Activated naive CD4-positive, alpha-beta T cell (primary cell): ENCODE measurements at places on chromosomes 2 and 18.

DNA sequence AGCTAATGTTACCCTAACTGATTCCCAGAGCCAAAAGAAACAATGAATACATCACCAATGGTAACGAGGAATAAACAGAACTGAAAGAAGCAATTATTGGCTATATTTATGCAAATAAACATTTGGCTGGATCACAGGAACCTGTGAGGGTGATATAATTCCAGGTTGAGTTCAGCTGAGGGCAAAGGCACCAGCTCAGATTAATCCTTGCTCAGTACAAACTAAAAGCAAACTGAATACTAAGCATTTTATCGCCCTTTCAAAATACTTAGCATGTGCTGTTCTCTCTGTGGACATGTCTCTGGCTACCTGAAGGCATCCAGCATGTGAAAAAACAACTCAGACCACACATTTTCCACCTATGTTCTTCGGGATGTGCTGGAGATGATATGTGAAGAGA is 791.7 kb downstream of the METTL4 start:
- DNase-seq, result no peak

DNA sequence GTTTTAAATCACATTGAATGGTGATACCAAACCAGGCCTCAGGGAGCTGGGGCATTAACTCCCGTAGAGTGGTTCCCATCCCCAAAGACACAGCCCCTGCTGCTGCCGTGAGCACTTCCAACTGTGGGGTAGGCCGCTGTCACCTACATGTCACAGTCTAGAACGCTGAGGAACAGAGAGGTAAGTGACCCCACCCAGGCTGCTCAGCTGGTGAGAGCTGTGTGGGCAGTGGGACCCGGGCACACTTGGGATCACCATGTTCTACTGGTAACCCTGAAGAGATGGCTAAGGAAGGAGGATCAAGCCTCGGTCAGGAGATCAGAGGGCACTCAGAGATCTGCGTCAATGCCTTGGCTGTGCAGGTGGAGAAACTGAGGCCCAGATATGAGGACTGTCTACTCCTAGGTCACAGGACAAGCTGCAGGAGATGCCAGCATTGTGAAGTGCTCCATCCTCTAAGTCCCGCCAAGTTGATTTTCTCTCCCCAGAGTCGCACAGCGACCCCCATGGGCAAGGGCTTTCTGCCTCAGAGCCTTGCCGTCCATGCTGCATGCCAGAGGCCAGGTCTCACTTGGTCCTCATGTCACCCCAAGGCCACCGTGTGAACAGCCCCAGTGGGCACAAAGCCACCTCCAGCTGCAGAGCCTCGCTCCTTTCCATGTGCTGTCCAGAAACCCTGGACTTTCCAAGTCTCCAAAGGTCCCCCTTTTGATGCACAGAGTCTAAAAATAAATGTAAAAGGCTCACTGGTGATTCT is 144.2 kb upstream of the OTOS start:
- no peak for DNase-seq

GRCh38 chr2:58133395-58133794 is 86.8 kb downstream of the VRK2 start:
- DNase-seq, result no peak

DNA sequence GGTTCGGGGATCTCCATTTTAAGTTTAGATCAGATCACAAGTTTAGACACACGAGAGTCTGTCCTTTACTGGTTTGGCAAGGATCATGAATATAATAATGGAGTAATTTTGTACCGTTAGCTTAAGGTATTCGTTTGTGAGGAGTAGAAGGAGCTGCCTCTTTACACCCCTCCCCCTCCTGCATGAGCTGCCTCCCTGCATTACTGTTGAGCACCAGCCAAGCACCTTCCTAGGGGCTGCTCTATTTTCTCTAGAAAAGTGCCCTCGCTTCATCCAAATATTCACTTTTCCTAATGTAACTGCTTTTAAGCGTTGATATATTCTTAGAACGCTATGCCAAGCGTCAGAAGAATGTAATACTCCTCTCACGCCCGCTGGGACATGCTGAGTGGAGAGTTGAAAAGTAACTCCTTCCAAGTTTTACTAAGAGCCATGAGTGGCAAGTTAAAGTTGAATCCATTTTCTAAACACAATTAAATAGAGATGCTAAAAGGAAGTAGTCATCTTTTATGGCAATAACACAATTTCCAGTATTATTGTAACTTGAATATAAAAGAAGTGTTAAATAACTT is 25.4 kb upstream of the SCN7A start:
- DNase-seq, result no peak

- no peak for DNase-seq
Measured at GRCh38 chr2:188797371-188797770, 176.8 kb upstream of the COL3A1 start.

GRCh38 chr18:72863754-72864153 is 4.0 kb downstream of the NETO1 start:
- DNase-seq, result no peak

DNA sequence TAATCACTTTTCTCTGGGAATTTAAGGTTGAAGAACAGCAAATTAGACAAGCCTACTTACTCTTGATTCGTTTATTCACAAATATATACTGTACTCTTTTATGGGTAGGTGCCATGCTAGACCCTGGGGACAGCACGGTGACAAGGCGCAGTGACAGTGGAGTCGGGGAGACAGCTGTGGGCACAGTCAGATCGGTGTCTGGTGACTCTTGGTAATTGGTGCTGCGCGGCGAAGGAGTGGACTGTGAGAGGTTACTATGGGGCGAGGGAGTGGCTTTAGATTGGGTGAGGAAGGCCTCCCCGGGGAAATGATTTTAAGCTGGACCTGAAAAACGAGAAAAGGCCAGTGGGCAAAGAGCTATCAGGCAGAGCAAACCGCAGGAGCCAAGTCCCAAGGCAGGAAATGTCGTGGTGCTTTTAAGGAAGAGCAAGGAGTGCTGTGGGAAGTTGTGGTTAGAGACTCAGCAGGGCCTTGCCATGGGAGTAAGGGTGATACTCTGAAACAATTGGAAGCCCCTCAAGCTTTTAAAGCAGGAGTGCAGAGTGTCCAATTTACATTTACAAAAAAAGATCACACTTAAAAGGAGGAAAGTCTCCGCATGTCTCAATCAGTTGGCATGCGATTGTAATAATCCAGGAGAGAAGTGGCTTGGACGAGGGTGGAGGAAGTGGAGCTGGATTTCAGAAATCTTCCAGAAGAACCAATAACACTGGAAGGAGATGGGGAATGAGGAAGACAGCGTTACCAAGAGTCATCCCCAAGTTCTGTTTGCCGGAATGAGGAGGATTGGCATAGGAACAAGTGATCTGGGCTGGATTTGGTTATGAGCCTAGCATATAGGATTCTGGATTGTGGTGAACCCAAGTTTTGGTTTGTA is 36.1 kb upstream of the TXNDC2 start:
- no peak for DNase-seq

- DNase-seq, result no peak
Measured at GRCh38 chr18:57337890-57338289, 14.5 kb upstream of the ST8SIA3 start.

- DNase-seq, result no peak
Measured at GRCh38 chr2:142134911-142135310, 4.1 kb upstream of the LRP1B start.

DNA sequence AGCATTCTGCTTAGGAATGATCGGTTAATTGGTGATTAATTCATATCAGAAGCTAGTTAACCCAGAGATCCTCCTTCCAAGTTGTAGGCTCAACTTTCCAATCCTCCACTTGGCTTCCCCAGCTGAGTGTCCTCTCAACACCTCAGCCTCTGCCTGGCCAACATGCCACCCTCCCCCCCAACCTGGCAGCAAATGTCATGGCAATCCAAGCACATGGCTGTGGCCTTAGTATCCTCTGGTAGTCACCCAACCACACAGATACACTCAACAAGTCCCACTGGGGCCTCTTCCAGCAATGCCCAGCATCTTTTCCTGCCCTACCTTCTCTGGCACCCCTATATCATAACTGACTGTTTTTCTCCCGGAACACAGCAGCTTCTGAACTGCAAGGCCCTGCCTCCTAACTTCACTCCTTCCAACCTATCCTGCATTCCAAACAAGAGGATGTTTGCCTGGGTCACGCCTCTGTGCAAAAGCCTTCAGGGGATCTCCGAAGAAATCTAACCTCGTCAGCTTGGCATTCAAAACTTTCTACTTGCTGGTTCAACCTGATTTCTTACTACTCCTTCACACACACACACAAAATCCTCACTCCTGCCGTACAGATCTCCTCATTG is 195.0 kb downstream of the CYP26B1 start:
- no peak for DNase-seq

DNA sequence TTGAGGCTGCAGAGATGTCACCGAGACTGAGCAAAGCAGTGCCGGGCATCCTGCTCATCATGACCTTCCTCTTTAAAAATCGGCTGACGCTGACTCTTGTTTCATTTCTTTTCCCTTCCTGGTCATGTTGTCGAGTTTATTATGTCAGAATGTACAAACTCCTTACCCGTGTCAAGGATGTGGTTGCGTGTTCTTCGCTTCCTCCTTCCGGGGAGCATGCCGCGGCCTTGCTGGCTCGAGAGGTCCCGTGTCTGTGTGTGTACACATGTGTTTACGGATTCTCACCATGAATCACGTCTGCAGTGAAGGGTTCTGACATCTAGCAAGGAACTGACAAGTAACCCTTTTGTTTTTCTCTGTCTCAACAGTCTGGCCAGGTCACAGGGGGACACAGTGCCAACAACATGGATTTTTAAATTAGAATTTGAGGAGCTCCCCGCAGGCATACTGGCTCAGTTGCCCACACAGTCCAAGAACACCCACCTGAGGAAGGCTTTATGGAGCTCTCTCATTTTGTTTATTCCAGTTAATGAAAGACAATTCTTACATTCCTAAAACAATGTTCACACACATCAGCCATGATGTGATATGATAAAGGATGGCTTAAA is 60.2 kb downstream of the MYT1L start:
- DNase-seq, result no peak

- DNase-seq, result no peak
Measured at GRCh38 chr2:150125188-150125587, 362.3 kb downstream of the RND3 start.

DNA sequence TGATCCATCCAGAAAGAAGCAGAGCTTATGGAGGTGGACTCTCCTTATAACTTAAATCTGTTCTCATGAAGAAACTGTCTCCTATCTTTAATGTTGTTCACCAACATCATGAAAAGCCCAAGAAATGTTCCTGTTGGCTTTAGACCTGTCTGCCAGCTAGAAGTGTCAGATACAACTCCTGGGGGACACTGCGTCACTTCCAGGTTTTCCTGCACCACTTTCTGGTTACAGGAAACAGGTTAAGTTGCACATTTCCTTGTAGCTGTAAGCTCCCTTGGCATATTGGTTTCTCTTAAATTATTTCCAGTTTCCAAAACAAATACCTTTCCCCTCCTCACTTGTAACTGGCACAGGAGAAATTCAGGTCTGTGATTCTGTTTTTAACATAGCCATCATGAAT is 2.9 kb downstream of the CEP68 start:
- DNase-seq, result no peak

DNA sequence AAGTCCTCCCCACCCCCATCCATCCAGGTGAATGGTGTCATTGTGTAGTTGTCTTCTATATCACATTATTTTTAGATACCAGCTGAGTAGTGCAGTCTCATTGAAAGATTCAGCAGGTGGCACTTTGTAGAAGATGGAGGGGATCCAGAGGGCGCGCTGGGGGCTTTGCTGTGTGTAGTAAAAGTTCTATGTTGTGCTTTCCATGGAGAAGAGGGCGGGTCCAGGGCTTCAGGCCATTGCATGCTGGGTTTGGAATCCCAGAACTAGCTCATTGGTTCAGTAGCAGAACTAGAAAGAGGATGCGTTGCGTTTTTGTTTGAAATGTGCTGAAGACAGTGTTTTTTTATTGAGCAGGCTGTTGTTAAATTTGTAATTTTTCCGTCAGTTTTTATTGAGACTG is 120.0 kb downstream of the MAP4K4 start:
- no peak for DNase-seq

DNA sequence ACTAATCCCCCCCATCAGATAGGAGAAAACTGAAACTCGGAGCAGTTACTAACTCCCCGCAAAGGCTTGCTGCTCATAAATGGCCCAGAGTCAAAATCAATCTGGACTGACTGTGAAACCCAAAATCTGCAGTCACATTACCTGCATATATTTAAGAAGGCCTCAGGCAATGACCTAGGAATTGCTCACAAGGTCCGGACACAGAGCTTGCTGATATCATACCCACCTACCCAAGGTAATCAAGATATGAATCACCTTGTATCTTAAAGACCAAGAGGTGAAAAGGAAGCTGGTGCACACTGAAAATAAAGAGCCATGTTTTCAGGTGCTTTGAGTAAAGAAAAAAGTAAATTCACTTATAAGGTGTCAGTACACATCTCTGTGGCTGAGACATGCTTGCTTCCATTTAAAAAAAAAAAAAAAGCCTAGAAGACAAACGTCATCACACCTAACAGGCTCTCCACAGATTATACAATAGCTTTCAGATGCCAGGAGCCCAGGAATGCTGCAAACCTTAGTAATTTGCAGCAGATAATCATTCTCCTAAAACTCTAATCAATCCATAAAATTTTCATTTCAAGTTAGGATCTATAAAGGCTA is 195.4 kb downstream of the ZEB2 start:
- DNase-seq, result no peak

DNA sequence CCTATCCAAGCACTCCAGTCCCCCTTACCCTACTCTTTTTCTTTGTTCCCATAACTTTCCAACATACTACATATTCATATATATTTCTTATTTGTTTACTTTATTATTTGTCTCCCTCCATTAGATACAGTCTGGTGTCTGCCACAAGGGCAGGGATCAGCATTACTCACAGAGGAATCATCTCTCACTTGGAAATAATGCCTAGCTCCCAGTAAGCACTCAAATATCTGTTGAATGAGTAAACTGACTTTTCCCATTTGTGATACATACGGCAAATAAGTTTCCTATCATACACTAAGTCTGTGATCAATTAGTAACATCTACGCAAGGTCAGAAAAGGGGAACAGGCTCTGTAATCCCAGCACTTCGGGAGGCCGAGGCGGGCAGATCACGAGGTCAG is 18.7 kb downstream of the C1D start:
- DNase-seq, result no peak

GRCh38 chr18:2256577-2256976 is 314.7 kb downstream of the METTL4 start:
- no peak for DNase-seq

DNA sequence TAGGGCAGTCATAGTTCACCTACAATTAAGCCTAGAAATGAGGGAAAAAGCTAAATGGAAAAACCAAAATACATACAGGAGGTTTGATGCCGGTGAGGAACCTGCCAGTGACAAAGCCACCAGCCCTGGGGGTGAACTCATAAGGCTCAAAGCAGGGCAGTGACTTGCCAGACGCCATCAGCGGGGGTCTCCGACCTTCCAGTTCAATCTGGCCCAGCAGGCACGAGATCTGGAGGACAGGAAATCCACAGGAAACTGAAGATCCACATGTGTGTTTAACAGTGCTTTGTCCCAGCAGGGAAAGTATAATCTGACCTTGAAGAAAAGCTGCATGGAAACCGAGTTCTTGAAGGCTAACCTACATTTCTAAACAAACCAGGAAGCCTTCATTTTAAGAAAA is 60.1 kb downstream of the POLR1A start:
- DNase-seq, result no peak

DNA sequence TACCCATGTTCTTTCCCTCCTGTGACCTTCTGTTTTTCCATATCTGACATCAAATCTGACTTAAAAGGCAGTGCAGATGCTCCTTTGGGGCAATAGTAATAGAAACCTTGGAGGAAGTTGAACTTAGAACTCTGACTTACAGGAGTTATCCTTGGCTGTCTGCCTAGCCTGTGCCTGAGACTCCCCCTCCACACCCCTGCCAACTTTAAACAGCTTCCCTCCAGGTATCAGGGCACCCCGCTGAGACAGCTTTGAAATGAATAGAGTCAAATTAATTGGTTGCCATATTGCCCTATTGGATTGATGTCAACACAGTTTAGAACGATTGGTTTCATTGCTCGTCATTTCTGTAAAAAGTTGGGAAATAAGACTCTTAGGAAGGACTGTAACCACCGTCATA is 322.0 kb downstream of the PRKCE start:
- DNase-seq, result no peak
